Chondrocyte (in vitro differentiated cells): ENCODE measurements at places on chromosomes 7 and 10. TPM values are rescaled to one million over a fixed set of nuclear protein-coding genes. Genes with fewer than 3 reads are reported as not detected.

DNA sequence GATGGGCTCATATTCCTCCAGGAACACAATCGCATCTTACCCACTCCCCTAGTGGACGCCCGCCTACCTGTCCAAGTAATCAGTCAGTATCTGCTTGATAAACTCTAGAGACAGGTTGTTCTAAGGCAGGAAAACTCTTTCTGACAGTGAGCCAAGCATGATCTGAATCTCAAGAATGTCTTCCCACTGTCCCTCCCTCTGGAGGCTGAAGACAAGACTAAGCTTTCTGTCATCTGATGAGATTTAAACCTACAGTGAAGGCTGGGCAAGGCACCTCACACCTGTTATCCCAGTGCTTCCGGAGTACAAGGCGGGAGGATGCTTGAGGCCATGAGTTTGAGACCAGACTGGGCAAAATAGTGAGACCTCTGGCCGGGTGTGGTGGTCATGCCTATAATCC, 586.6 kb downstream of the GALNT17 start:
- H3K27ac ChIP-seq = no peak overlapping the region
- H3K36me3 ChIP-seq = no peaks in the 10 kb centered on the region
- H3K4me1 ChIP-seq = peaks cover 10% of the 10 kb centered on the region
- no peaks in the 10 kb centered on the region for H3K27me3 ChIP-seq

HGF gene
- total RNA-seq = 3.4 to 20.6 TPM (median 3.7 TPM) in 3 replicates

- H3K36me3 ChIP-seq = peaks cover 4% of the 10 kb centered on the region
- DNase-seq = peak; percentile 68
- H3K4me3 ChIP-seq = peak overlapping the region; percentile 84
- H3K27ac ChIP-seq = peak overlapping the region; percentile 77
- peaks cover 39% of the 10 kb centered on the region for H3K4me1 ChIP-seq
Observed at GRCh38 chr7:116500078-116500853, 728 bp downstream of the CAV2 start.

DNA sequence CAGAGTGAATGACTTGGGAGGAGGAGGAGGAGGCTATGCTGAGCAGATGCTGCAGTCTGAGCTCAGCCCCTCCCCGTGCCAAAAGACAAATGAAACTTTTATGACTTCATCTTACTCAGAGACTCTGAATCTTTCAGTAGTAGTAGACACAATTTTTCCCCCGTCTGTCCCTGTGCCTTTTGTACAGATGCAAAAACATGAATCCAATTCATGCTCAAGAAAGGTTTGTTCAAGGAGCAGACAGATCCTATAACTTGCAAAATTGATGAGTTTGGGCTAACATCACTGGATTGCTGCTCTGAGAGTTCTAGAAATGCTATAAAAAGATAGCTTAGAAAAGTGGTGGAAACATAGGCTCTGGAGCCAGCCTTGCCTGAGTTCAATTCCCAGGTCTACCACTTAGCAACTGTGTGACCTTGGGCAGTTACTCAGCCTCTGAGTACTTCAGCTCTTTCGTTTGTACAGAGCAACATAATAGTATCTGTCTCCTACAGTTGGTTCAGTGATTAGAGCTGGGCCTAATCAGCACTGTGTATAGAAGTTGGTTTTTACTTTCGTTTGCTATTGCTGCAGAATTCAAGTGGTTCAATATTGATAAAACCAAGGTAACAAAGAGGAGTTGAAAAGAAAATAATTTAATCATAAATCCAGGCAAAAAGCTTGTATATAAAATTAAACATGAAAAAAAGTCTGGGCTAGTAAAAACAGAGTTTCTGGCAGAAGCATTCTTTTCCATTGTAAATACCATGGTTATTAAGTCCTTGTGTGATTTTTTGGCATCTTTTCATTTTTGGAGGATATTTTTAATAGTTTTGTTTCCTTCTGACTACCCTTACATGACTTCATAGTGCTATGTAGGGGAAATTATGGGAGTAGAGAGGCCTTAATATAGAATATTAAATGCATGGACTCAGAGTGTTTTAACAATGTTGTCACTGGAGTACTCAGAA, 174.2 kb upstream of the ZNF32 start:
- no peaks in the 10 kb centered on the region for H3K27me3 ChIP-seq
- H3K27ac ChIP-seq = peak overlapping the region; percentile 70
- no peak for DNase-seq
- H3K36me3 ChIP-seq = no peaks in the 10 kb centered on the region

DNA sequence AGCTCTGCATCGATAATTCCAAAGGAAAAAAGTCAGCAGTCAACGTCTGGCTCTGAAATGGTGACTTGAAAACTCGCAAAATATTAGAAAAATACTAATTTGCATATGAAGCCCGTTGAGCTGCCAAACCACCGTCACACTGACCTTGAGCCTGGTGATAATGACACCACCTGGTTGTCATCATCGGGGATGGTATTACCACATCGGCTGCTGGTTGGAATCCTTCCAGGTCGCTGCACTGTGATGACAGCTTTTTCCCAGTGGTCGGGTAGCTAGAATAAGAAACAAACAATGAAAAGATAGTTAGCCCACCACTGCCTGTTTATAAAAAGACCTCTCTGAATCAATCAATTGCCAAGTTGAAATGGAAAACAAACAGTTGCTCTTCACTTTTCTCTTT, 41.6 kb downstream of the LAMB1 start:
- H3K4me3 ChIP-seq = no peak overlapping the region
- peaks cover 25% of the 10 kb centered on the region for H3K4me1 ChIP-seq
- no peak for DNase-seq
- peaks cover 65% of the 10 kb centered on the region for H3K36me3 ChIP-seq
- no peaks in the 10 kb centered on the region for H3K27me3 ChIP-seq
- peak overlapping the region; percentile 73 for H3K27ac ChIP-seq

- peaks cover 4% of the 10 kb centered on the region for H3K27me3 ChIP-seq
- H3K36me3 ChIP-seq = no peaks in the 10 kb centered on the region
- no peaks in the 10 kb centered on the region for H3K4me1 ChIP-seq
Observed at GRCh38 chr7:47191876-47192291, 390.0 kb downstream of the TNS3 start.

DNA sequence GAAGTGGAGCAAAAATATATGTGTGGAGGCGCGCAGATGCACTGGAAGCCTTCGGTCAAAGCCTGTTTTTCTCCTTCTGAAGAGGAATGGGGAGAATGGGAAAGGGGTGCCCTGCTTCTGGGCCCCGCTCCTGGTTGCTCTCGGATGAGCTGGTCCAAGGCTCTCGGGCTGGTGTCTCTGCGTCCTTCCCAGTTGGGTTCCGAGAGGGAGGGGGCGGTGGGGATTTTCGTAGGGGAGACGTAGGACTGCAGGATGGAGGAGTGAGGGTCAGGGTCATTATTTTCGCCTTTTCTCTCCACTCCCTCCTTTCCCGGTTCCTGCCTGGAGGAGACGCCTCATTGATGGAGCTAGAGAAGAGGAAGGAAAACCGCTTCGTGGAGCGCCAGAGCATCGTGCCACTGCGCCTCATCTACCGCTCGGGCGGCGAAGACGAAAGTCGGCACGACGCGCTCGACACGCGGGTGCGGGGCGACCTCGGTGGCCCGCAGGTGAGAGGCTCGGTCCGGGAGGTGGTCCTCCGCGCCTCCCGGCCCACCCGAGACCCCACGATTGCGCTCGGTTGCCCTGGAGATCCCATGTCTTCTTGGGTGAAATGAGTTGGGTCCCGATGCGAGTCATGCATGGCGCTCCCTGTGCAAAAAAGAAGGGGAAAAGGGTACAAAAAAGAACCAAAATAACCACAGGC, 790 bp downstream of the ADAM22 start:
- no peaks in the 10 kb centered on the region for H3K36me3 ChIP-seq
- H3K27me3 ChIP-seq = peaks cover 23% of the 10 kb centered on the region
- H3K27ac ChIP-seq = no peak overlapping the region
- no peak for DNase-seq
- peak overlapping the region; percentile 90 for H3K4me3 ChIP-seq

POU6F2 gene
- 0.36 to 1.8 TPM (median 0.40 TPM) in 3 replicates for total RNA-seq

FAM25C gene
- total RNA-seq = not detected in 3 replicates

GRCh38 chr10:128480601-128481000, 354.4 kb upstream of the MKI67 start:
- no peak overlapping the region for H3K27ac ChIP-seq
- no peaks in the 10 kb centered on the region for H3K36me3 ChIP-seq
- H3K27me3 ChIP-seq = no peaks in the 10 kb centered on the region
- H3K4me1 ChIP-seq = no peaks in the 10 kb centered on the region

CCDC71L gene
- 22.0 to 24.5 TPM (median 23.1 TPM) in 3 replicates for total RNA-seq

CLEC5A gene
- total RNA-seq = not detected in 3 replicates

DNA sequence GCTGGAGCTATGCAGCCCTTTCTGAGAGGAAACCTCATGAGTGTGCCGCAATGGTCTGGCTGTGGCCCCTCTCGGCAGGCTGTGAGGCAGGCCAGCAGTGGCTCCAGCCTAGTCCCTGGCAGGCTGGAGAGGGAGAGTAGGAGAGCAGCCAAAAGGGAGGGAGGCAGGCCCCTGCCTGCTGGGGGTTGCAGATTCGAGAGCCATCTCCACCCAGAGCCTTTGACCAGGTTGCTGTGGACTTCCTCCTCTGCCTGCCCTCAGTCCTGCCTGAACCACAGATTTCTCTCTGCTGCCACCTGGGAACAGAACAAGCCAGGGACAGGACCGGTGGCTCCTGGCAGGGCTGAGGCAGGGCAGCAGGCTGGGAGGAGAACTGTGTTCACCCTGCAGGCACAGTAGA, 13.9 kb downstream of the PAX2 start:
- H3K27me3 ChIP-seq = peaks cover 81% of the 10 kb centered on the region
- no peaks in the 10 kb centered on the region for H3K4me1 ChIP-seq
- H3K27ac ChIP-seq = no peak overlapping the region
- DNase-seq = no peak
- H3K36me3 ChIP-seq = no peaks in the 10 kb centered on the region

UTF1 gene
- not detected in 3 replicates for total RNA-seq

DNA sequence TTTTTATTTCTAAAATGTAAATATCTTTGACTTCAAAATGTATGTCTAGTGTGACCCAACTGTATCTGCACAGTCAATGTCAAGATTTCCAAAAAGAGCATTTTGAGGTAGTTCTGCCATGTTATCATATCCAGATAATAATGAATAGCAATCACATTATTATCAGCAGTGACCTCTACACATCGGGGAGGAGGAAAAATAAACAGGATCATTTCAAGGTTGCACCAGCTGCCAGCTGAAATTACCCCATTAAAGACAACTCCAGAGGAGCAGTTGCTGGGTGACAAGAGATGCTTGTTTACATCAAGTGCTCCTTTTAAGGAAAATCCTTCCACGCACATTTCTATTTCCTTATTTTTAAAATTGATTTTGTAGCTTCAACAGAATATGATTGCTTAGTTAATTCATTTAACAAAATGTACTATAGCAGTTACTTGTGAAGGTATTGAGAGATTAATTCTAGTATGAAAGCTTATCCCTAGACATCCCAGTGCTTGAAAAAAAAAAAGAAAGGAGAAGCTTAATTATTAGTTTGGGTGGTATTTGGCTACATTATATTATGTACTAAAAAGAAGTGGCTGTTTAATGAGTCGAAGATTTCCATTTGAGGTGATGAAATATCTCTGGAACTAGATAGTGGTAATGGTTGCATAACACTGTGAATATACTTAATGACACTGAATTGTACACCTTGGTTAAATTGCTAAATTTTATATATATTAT, 19.3 kb upstream of the SLC35G1 start:
- DNase-seq = no peak
- no peak overlapping the region for H3K4me3 ChIP-seq
- no peak overlapping the region for H3K27ac ChIP-seq
- no peaks in the 10 kb centered on the region for H3K27me3 ChIP-seq
- H3K36me3 ChIP-seq = no peaks in the 10 kb centered on the region
- H3K4me1 ChIP-seq = peaks cover 15% of the 10 kb centered on the region

DNA sequence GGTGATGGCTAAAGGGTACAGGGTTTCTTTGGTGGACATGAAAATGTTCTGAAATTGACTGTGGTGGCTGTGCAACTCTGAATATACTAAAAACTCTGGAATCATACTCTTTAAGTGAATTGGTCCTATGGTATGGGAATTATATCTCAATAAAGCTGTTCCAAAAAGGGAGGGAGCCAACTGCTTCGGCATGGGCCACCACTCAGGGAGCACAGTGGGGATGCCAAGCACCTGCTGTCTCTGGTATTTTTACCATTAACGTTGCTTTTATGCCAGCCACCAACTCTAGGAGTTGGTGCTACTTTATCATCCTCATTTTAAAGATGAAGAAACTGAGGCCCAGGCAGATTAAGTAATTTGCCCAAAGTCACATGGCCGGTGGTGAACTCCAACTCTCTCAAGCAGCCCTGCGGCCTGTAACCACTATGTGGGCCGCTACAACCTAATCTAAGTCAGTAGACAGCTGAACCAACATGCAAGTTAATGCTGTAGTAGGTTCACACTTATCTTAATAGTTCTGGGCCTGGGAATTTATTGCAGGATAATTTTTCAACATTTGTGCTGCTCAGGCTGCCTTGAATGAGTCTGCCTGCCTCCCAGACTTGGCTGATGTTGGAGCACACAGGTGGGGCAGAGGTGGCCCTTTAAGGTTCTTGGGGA, 20.8 kb downstream of the SH3PXD2A start:
- no peak overlapping the region for H3K27ac ChIP-seq
- H3K4me3 ChIP-seq = no peak overlapping the region
- no peaks in the 10 kb centered on the region for H3K27me3 ChIP-seq
- H3K36me3 ChIP-seq = no peaks in the 10 kb centered on the region

DNA sequence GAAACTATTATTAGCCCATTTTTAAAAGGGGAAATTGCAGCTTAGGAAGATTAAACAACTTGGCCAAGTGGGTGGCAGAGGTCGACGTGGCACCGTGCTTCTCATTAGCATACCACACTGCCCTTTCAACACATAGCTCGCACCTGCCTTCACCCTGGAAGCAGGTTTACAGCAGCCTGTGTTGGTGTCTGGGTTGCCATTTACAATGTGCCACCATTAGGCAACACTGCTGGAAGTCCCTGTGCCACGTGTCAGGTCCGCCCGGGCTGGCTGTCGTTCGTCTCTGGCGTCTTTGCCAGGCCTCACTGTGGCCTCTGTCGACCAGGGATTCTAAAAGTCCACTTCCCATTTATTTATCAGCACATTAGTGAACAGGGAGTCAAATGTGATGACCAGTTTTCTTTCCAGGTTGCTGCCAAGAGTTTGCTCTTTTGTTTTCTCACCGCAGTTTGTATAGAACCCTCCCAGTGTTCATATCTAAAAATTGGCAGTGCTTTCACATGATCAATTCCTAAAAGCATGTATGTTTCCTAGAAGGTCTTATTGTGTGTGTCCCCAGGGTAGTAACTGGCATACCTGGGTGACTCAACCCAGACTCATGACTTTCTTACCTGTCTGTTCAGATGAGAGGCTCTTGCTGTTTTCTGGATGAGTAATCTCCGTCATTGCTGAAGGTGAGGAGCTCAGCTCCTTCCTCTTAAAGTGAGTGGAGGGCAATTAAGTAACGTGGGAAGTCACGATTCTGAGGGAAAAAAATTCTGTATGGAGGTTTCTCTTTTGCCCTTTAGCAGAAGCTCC, 9.2 kb downstream of the INSIG1 start:
- no peaks in the 10 kb centered on the region for H3K27me3 ChIP-seq
- no peak for DNase-seq
- no peak overlapping the region for H3K27ac ChIP-seq
- no peaks in the 10 kb centered on the region for H3K4me1 ChIP-seq
- H3K4me3 ChIP-seq = no peak overlapping the region

- no peaks in the 10 kb centered on the region for H3K36me3 ChIP-seq
- H3K27me3 ChIP-seq = no peaks in the 10 kb centered on the region
- H3K27ac ChIP-seq = peak overlapping the region; percentile 29
- H3K4me1 ChIP-seq = peaks cover 18% of the 10 kb centered on the region
- DNase-seq = no peak
- no peak overlapping the region for H3K4me3 ChIP-seq
Observed at GRCh38 chr7:14851610-14852009, 50.9 kb downstream of the DGKB start.

- no peaks in the 10 kb centered on the region for H3K27me3 ChIP-seq
- DNase-seq = no peak
- no peak overlapping the region for H3K27ac ChIP-seq
- no peaks in the 10 kb centered on the region for H3K4me1 ChIP-seq
- H3K36me3 ChIP-seq = no peaks in the 10 kb centered on the region
Observed at GRCh38 chr10:34171957-34172527, 643.1 kb downstream of the PARD3 start.

GRCh38 chr7:3259711-3260400, 41.2 kb upstream of the SDK1 start:
- H3K27me3 ChIP-seq = peaks cover 22% of the 10 kb centered on the region
- H3K36me3 ChIP-seq = no peaks in the 10 kb centered on the region
- no peak for DNase-seq
- H3K4me3 ChIP-seq = no peak overlapping the region
